ENCODE measurements at places on chromosomes 7 and 10.

DNA sequence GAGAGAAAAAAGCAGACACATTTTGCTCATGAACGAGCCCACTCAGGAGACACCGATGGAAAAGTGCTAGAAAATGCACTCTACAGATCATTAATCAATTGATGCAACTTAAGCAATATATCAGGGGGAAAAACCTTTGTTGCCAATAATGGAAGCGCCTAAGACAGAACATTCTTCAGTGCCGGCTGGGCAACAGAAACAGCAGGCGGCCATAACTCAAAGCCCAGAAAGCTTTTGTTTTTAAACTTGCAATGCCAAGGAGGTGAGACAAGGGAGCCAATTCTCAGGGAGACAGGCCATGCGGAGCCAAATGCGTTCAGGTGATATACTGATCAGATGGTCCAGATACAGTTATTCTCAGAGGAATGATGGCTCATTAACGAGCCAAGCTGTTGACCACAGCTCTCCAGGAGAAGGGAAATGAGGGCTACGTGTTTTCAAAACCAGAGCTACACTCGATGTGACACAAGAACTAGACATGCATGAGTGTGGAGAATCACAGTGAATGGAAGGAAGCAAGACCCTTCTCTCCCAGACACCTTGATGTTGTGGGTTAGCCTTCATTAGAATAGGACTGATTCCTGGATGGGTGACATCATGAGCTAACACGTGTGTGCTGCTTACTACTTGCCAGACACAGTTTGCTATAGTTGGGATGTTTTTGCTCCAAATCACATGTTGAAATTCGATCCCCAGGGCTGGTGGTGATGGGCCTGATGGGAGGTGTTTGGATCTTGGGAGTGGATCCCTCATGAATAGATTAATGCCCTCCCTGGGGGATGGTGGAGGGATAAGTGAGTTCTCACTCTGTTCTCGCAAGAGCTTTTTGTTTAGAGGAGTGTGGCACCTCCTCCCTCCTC is 79.1 kb upstream of the KCNMA1 start:
- DNase-seq = no peak

DNA sequence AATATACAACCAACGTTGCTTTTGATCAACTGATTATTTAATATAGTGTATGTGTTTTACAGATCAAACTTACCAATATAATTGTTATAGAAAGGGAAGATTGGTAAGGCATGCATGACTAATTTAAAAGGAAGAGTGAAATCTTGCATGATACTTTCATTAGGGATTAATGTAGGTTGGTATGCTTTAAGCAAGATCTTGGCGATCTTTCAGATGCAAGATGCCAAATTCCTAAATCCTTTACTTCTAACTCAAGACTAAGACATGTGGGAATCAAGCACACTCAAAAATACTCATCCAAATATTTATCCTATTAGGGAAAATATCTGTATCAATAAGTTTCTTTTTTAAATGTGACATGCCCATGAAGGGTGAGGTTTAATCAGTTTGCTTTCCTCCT is 321.4 kb upstream of the MEOX2 start:
- DNase-seq = no peak

DNA sequence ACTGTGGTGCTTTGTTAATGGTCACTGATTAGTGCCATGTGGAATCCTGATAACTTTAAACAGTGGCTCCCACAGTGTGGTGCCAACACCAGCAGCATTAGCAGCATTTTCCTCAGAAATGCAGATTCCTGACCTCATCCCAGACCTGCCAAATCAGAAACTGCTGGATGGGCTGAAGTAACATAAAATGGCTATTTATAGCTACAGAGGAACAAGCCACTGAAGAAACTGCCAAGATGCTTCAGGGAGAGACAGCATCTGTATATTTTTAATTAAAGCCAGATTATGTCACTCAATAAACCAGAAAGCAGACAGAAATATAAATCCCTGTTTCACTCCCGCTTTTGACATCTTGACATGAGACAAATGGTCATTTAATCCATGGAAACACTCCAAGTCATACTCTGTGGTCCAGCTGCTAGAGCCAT is 178.5 kb downstream of the AMPH start:
- no peak for DNase-seq

DNA sequence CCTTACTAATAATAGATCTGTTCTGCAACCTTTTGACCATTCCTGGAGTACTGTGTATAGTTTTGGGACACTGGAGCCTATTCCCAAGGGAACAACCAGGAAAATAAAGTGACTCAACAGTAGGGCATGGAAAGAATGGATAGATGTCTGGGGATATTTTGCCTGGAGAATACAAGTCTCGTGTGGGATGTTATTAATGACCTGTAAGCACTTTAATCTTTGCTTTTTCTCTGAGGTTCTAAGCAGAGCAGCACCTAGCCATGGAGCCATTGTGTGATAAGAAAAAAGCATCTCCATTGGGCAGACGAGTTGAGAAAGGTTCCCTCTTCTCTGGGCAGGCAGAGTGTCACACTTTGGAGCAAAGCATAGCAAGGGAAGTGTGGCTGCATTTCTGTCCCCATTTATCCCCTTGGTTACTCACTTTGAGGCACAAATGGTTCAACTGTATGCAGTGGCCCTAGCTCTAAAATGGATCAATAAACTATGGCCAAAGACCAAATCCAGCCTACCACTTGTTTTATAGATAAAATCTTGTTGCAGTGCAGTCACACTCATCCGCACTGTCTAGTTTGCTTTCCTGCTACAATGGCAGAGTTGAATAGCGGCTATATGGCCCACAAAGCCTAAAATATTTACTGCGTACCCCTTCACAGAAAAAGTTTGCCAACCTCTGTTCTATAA is 21.0 kb upstream of the CCDC71L start:
- DNase-seq = no peak

DNA sequence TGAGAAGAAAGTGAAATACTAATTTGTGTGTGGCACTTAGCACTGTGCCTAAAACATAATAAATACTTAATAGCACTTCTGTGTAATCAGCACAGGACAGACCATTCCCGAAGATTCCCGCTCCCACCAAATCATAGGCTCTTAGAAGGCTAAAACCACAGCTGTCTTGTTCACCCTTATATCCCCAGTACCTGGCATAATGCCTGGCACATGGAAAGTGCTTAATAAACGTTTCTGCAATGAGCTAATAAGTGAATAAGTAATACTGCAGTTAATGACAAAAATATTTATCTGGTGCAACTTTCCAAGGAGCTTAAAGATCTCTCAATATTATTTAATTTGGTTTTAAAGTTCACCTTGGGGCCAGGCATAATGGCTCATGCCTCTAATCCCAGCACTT is 43.2 kb downstream of the MTURN start:
- DNase-seq = no peak

GRCh38 chr7:41507686-41508268 is 195.1 kb downstream of the INHBA start:
- no peak for DNase-seq

- DNase-seq = no peak
Observed at GRCh38 chr7:159065852-159066480, 78.7 kb downstream of the VIPR2 start.

GRCh38 chr10:132838346-132838970 is 52.5 kb upstream of the NKX6-2 start:
- no peak for DNase-seq

DNA sequence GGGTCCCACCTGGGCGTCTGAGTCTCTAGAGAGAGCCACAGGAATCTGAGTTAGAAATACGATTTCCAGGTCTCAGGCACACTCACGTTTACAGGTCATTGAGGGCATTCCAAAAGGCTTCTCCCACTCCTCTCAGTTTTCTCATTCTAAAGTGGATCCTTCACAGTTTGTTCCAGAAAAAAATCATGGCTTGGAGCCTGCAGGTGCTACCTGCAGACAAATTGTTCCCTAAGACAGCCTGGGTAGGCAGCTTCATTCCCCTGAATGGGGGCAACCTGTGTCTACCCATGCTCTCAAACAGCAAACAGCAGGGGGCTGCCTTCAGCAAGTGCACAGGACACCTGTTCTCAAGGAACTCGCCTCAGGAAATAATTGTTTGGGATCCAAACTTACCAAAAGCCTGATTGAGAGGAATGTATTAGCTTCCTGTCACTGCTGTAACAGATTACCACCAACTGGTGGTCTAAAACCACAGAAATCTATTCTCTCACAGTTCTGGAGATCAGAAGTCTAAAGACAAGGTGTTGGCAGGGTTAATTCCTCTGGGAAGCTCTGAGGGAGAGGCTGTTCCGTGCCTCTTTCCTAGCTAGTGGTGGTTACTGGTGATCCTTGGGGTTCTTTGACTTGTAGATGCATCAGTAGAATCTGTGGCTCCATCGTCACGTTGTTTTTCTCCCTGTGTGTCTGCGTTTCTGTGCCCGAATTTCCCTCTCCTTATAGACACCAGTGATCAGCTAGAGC is 117.2 kb downstream of the RAB11FIP2 start:
- no peak for DNase-seq

- DNase-seq = no peak
Observed at GRCh38 chr10:78850644-78851435, 217.9 kb upstream of the ZMIZ1 start.

DNA sequence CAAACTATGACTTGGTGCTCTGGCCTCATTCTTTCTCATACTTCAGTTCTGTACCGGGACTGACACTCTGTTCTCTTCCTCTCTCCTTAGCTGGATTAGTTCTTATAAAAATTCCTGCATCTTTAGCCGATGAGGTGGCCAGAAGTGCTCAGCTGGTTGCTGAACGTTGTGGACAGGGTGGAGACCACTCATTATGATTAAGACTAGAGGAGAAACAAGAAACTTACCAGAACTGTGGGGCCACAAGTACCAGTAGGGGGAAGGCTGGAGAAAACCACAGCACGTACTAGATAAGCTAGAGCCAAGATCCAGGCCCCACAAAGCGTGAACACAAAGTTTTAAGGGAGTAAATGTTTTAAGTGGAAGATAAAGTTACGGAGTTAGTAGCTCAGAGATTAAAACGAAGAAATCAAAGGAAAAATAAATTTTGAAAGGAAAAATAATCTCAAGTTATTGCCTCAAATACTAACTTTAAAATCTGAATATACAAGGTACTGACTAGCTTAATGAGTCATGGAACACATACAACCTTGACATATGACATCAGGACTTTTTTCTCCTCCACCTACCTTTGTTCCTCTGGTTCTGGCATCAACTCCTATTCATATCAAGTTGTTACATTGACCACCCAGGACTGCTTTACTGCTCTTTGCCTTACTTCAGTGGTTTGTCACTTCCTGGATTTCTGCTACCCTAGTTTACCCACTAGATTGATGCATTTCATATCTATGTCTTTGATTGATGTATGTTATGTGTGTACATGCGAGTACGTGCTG is 469.0 kb downstream of the TFEC start:
- no peak for DNase-seq

- peak; percentile 18 for DNase-seq
Observed at GRCh38 chr10:124494046-124494807, 32.6 kb downstream of the LHPP start.

DNA sequence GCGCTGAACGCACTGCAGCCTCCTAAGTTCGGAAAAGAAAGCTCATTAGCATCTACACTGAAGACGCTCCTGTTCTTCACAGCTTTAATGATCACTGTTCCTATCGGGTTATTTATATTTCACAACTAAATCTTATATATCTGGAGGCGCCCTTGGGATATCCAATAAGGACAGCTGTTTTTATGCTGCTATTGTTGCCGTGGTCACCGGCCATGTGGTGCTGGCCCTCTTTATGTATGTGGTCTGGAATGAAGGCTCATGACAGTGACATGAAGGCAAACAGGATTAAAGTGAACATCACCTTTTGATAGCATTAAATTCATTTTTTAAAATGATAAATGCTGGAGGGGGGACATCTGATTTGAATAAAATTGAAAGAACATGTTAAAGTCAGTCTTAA is 8.8 kb downstream of the BLVRA start:
- no peak for DNase-seq

GRCh38 chr10:124356701-124357560 is 61.8 kb downstream of the OAT start:
- no peak for DNase-seq

- DNase-seq = no peak
Observed at GRCh38 chr10:114258274-114258840, 19.3 kb downstream of the VWA2 start.

DNA sequence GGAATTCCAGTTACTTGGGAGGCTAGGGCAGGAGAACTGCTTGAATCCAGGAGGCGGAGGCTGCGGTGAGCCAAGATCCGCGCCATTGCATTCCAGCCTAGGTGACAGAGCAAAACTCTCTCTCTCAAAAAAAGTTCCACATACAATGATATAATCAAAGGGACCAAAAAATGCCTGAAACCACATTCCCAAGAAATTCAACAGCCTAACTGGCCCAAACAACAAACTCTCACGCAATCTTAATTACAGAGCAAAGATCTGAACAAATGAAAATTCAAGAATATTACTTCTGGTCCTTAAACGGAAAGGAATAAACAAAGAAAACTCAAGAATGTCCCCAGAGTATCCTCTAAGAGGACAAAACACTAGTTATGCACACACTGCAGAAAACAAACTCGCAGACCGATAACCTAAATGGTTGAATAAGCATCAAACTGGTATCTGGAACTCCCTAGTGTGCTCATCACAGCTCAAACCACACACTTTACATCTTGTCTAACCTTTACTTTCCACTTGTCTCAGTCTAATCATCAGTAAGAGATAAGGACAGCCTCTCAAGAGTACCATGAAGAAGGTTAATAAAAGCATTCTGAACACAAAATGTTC is 3.7 kb downstream of the OGA start:
- no peak for DNase-seq

DNA sequence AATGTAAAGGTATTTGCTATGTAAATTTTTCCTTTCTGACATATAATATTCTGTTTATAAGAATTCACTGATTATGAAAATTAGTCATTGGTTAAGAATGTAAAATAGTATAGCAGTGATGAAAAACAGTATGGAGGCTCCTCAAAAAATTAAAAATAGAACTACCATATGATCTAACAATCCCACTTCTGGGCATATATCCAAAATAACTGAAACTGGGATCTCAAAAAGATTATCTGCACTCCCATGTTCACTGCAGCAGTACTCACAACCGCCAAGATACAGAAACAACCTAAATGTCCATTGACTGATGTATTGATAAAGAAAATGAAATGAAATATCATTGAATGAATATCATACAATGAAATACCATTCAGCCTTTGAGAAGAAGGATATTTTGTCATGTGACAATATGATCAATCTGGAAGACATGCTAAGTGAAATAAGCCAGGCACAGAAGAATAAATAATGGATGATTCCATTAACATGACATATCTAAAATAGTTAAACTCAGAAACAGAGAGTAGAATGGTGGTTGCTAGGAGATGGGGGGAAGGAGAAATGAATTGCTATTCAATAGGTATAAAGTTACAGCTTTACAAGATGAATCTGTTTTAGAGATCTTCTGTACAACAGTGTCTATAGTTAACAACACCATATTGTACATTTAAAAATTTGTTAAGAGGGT is 14.0 kb downstream of the C10orf88 start:
- DNase-seq = no peak

GRCh38 chr10:15660990-15661389 is 58.7 kb downstream of the ITGA8 start:
- no peak for DNase-seq

GRCh38 chr10:75596930-75597620 is 165.7 kb downstream of the LRMDA start:
- DNase-seq = no peak

- no peak for DNase-seq
Observed at GRCh38 chr7:8724080-8724718, 290.8 kb downstream of the NXPH1 start.

- DNase-seq = no peak
Observed at GRCh38 chr7:85595750-85596178, 408.9 kb upstream of the SEMA3D start.

GRCh38 chr7:8356071-8356470 is 77.3 kb upstream of the NXPH1 start:
- no peak for DNase-seq

Data from CD4-positive, alpha-beta T cell treated with Interleukin-6 for 4 hours (primary cell).